Natural killer cell (primary cell): ENCODE measurements at places on chromosomes 3 and 15. TPM values are rescaled to one million over a fixed set of nuclear protein-coding genes. Genes with fewer than 3 reads are reported as not detected.

- H3K4me3 ChIP-seq = no peak overlapping the region
- no peaks in the 10 kb centered on the region for H3K27me3 ChIP-seq
- DNase-seq = no peak
- H3K27ac ChIP-seq = no peak overlapping the region
- H3K36me3 ChIP-seq = no peaks in the 10 kb centered on the region
Observed at GRCh38 chr3:60182697-60183096, 1068.6 kb downstream of the FHIT start.

GRCh38 chr3:196868297-196868661, 559 bp downstream of the SENP5 start:
- H3K4me3 ChIP-seq = peak overlapping the region; percentile 88
- DNase-seq = peak; percentile 37
- peaks cover 21% of the 10 kb centered on the region for H3K4me1 ChIP-seq
- H3K27ac ChIP-seq = peak overlapping the region; percentile 90
- no peaks in the 10 kb centered on the region for H3K27me3 ChIP-seq

DNA sequence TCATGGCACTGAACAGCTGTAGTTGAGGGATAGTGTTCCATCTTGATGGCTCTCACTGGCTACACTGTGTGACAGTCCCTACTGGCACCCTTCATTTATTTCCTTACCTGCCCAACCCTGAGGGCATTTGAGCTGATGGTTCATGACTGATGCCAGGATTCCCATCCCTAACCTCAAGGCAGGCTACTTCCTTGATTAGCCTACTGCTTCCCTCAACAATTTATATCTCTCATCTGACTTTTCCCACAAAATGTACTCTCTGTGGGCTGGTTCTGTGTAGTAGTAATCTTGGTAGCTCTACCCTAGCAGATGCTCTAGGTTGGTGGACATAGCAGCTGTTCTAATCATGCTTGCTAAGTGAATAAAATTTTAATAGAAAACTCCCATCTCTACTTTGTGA, 106.0 kb downstream of the THRB start:
- no peaks in the 10 kb centered on the region for H3K4me1 ChIP-seq
- no peak overlapping the region for H3K4me3 ChIP-seq
- no peak for DNase-seq

GAP43 gene
- total RNA-seq = not detected

LSAMP gene
- not detected for total RNA-seq

- DNase-seq = no peak
- H3K4me1 ChIP-seq = no peaks in the 10 kb centered on the region
- no peak overlapping the region for H3K4me3 ChIP-seq
- no peaks in the 10 kb centered on the region for H3K27me3 ChIP-seq
- H3K36me3 ChIP-seq = no peaks in the 10 kb centered on the region
Observed at GRCh38 chr3:55107187-55107586, 179.3 kb upstream of the LRTM1 start.

DNA sequence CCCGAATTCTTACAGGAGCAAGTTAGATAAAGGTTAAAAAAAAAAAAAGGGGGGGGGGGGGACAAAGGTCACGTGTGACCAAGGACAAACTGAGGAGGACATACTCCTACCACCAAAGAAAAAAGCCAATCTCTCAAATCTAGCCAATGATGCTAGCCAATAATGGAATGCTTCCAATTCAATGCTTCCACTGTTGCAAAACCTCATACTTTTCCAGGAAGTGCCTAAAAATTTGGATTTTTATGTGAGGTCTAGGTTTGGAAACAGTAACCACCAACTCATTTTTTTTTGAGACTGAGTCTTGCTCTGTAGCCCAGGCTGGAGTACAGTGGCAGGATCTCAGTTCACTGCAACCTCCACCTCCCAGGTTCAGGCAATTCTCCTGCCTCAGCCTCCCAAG, 11.4 kb downstream of the MSL2 start:
- no peak overlapping the region for H3K27ac ChIP-seq
- H3K27me3 ChIP-seq = no peaks in the 10 kb centered on the region
- no peak overlapping the region for H3K4me3 ChIP-seq
- DNase-seq = no peak
- H3K4me1 ChIP-seq = peaks cover 54% of the 10 kb centered on the region
- H3K36me3 ChIP-seq = no peaks in the 10 kb centered on the region

DNA sequence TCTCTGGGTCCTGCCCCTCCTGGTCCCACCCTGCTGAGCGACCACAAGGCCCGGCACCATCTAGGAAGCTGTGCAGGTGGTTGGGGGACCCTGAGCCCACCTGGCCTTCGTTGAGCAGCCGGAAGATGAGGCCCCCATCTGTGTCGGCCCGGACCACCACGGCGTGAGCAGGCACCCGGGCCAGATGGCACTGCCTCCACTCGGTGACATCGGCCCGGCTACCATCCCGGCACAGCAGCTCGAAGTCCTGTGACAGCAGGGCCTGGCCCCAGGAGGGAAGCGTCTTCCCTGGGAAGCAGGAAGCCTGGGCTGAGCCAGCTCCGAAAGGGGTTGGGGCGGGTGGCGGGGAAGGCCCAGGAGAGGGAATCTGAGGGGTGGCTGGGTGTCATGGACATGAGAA, 12.6 kb downstream of the MELTF start:
- no peaks in the 10 kb centered on the region for H3K27me3 ChIP-seq
- H3K4me3 ChIP-seq = no peak overlapping the region
- DNase-seq = no peak
- no peaks in the 10 kb centered on the region for H3K36me3 ChIP-seq
- H3K27ac ChIP-seq = no peak overlapping the region

- H3K27ac ChIP-seq = no peak overlapping the region
- no peak overlapping the region for H3K4me3 ChIP-seq
- H3K4me1 ChIP-seq = no peaks in the 10 kb centered on the region
- DNase-seq = no peak
Observed at GRCh38 chr15:76003364-76003763, 8.9 kb downstream of the NRG4 start.

DNA sequence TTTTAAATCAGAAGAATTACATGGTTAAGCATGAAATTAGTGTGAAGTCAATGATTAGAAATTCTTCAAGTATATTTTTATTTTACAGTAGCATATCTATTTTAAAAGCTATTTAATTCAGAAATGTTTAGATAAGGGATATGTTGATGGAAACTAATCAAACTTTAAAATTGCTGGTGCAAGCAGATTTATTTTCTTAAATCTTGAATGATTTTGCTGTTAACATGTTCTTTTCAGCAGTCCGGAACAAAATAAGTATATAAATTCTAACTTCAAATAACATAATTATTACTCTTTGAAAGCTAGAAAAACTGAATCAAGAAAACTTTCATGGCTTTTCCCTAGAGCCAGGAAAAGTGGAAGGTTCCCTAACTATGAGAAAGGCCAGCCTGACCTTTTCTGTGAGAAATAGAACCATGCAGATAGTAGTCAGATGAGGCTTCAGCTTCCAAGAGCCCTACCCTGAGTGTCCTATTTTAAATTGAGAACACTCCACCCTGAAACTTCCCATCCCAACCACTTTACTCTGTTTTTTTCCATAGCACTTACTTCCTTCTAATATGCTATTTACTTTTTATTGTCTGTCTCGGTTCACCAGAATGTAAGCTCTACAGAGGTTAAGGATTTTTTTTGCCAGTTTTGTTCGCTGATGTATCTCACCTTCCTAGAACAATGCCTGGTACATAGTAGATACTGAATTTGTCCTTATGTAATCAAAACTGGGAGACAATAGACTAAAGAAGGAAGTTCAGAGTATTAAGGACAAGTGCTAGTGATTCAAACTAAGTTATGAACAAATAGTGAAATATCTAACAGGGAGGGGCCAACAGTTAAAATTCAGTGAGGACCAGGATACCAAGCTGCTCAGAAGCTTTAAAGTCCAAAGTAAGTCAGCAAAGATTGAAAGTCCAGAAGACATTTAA, 66.8 kb downstream of the CD200R1L start:
- DNase-seq = no peak
- H3K36me3 ChIP-seq = no peaks in the 10 kb centered on the region
- H3K27ac ChIP-seq = no peak overlapping the region
- no peak overlapping the region for H3K4me3 ChIP-seq

ROPN1 gene
- total RNA-seq = not detected

AHSG gene
- not detected for total RNA-seq

DNA sequence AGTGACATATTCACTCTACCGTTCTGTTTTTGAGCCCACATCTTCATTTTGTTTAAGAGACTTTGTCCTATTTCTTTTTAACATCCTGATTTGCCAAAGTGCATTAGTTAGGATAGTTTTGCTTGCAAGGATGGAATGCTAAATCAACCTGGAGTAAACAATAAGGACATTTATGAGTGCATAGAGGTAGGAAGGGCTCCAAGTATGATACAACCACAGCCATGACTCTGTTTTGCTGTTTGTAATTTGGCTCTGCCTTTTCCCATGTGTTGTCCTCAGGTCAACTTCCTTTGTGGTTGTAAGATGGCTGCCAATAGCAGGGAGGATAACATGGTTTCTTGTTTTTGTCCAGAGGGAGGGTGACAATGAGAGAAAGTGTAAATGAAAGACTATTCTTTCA, 66.4 kb upstream of the GOLIM4 start:
- H3K27me3 ChIP-seq = no peaks in the 10 kb centered on the region
- H3K4me1 ChIP-seq = no peaks in the 10 kb centered on the region
- no peak for DNase-seq
- H3K4me3 ChIP-seq = no peak overlapping the region

- no peak overlapping the region for H3K4me3 ChIP-seq
- DNase-seq = no peak
- peak overlapping the region; percentile 23 for H3K27ac ChIP-seq
- peaks cover 46% of the 10 kb centered on the region for H3K4me1 ChIP-seq
- no peaks in the 10 kb centered on the region for H3K36me3 ChIP-seq
Observed at GRCh38 chr15:40334541-40334940, 6.2 kb downstream of the CCDC9B start.
